IPS DF 6.9 (cell line): ENCODE measurements at places on chromosomes 1 and 21.

DNA sequence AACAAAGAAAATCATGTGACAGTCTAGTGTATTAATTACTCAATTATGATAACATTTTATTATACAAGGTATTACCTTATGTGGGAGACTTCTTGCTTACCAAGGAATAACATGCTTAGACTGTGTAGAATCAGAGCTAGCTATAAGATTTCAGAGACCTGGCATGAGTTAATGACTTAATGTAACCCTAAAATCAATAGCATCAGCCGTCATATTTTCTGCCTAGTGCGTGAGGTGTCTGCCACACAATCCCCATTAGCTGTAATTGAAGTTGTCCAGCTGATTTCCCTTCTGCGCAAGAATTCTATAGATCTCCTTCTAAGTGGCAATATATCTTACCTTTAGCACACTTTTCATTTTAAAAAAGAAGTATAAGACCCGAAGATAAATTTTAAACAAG, 28.8 kb downstream of the CHODL start:
- no peak for DNase-seq

GRCh38 chr1:59704716-59705115, 110.0 kb upstream of the HOOK1 start:
- DNase-seq, result no peak

GRCh38 chr1:196896355-196896754, 8.5 kb downstream of the CFHR4 start:
- no peak for DNase-seq

GRCh38 chr1:212402666-212403321, 11.9 kb downstream of the PACC1 start:
- no peak for DNase-seq

DNA sequence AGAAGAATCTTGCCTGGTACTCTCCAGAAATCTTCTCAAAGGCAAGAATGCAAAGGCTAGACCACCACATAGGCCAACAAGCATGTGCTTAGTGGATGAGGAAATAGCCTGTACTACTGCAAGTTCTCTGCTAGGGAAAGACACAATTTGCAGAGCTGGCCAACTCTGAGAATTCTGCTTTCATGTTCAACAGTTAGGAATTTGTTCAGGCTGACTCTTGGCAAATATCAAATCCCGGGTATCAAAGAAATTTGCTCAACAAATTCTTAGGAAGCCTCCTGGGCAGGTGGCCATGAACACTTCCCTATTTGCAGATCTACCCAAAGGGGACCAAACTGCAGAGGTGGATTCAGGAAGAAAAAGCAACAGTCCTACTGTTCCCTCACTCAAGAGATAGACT, 15.0 kb upstream of the H3-3A start:
- DNase-seq, result no peak

DNA sequence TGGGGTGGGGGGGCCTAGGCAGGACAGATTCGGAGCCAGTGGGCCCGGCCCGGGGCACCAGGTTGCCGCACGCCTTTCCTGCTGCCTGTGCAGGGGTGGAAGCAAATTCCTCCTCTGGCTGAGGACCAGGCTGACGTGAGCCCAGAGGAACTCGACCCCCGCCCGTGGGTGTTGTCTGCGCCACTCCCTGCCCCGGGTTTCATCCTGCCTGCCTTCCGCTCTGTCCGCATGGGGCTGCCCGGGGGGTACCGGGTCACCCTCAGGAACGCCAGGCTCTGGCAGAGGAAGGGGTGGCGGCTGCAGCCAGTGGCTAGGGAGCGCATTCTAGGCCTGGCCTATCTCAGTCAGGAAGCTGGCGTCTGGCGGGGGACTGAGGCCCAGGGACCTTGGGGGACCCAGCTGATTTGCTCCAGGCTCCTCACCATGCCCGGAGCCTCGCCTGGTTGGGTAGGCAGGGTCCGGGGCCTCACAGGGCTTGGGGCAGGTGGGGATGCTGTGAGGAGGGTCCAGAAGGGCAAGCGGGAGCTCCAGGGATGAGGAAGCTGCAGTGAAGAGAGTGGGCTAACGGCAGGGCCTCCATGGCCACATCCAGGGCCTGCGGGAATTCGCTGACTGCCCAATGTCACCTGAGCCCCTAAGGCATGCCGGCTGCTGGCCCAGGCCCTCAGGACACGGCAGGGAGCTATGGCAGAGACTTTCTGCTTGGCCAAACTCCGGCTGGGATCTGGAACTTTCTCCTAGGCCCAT, 2.4 kb upstream of the IBA57 start:
- no peak for DNase-seq

GRCh38 chr1:19557609-19558051, 72.3 kb upstream of the CAPZB start:
- DNase-seq, result no peak

- no peak for DNase-seq
Measured at GRCh38 chr1:17594690-17595601, 55.4 kb downstream of the ARHGEF10L start.

DNA sequence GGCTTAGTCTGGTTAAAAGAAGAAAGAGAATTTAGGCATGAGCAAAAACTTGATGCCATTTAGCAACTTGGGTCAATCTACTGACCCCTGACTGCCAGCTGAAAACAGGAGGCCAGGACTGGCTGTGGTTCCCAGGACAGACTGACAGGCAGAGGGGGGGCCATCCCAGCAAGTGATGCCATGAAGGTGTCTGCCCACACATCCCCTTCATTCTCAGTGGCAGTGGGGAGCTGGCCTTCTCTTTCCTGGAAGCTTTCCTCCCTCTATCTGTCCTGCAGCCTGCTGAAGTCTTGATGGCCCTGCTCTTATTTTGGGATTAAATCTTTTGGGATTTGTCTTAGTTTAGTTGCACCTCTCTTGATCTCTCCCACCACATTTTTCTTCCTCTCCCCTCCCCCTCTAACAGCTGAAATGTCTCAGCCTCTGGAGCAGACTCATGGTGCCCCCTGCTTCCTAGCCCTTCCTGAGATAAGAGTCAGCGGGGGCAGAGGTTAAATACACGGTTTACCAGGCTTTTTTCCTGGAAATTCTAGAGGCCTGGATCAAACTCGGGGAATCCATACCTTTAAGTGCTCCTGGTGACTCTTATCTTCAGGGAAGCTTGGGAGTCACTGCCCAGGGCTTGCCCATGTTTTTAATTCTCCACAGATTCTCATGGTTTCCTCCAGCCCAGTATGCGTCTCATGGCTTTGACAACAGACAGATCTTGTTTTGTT, 99.5 kb upstream of the TSPAN2 start:
- DNase-seq, result no peak

- DNase-seq, result no peak
Measured at GRCh38 chr1:201475130-201475529, 6.1 kb upstream of the PHLDA3 start.

DNA sequence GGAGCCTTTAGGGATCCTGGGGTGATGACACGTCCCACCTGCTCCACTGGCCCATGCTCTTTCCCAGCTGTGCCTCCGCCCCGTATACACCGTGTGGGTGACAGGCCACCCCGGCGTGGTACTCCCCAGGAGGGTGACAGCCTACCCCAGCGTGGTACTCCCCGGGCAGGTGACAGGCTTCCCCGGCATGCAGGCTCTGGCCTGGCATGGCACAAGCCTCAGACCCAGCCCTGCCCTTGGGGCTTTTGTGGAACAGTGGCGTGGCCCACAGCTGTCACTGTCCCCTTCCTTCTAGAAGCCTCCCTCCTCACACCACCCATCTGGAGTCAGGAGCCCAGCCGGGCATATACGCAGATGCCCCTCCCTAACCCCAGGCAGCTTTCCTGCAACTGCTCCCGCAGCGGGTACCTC, 4.7 kb upstream of the PFKL start:
- DNase-seq, result no peak

DNA sequence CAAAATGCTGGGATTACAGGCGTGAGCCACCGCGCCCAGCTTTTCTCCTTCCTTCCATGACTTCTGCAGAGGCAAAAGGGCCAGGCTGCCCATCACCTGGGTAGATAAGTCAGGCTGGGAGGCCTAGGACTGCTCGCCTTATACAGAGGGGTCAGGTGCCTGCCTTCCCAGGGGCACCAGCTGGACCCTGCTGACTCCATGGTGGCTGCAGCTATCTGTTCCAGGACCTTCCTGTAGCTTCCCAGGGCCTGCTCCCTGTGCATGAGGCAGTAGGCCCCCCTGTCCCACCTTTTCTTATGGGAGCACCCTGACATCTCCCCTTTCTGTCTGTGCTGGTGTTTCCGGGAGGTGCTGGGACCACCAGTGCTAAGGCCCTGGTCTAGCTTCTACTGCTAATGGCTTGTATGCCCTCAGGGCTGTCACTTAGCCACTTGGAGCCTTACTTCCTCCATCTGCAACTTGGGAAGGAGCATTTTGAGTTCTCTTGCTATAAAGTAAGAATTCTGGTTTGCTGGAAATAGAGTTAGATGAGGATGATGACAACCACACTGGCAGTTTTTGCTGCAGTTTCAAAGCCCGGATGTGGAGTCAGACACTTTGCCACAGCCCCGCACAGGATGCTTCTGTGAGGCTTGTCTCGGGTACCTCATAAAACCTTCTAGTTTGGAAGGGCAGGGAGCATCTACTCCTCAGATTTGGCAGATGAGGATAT, 14.4 kb downstream of the SOX13 start:
- DNase-seq, result no peak

- no peak for DNase-seq
Measured at GRCh38 chr1:153679337-153680119, 1.0 kb downstream of the NPR1 start.

DNA sequence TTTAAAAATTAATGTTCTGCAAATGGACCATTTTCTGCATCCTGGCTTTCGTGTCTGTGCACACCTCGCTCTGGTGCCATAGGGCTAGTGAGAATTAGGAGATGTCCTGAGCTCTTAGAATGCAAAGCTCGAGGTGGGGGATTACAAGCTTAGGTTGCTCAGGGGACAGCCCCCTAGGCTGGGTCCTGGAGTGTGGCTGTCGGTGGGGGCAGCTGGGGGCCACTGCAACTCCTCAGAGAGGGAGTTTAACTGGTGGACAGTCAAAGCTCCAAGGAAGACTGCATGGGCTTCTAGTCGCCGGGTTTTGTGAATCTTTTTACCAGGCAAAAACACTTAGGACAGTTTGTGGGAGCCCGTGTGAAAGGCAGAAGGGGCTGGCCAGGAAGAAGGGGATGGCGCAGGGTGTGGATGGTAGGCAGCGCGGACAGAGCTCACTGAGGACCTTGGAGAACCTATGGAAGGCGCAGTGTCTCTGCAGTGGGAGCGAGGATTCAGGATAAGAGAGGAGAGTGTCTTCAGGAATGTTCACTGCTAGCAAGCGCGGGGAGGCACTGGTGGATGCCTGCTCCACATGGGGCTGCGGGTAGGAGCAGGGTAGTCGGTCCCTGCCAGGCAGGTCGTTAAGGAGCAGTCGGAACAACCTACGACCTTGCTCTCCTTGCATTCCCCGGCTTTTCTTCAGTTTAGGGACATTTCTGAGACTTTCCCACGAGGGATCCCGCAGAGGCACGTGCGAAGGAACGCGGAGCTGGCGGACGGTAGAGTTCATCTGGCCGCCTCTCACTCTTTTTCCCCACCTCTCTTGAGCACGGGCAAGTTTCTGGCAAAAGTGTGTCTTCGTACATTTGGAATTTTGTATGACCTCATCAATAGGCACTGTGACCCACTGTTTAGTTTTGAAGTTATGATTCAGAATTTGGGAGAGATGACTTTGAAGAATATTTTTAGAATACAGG, 12.9 kb upstream of the KCNE1 start:
- DNase-seq, result no peak

DNA sequence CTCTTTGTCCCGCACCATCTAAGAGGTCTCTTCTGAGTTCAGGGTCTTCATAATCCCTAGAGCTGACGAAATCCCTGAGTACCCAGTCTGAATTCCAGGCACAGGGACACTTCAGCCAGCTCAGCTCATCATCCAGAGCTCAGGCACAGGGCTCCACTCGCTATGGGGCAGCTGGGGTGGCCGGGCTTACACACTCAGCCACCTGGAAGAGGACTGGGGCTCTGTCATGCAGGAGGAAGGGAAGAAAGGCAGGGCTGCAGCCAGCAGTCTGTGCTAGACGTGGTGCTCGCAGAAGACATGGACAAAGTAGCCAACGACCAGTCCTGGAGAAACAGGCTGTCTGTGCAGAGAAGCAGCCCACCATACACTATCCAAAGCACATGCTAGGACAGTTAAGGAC, 88.5 kb downstream of the POFUT2 start:
- no peak for DNase-seq

DNA sequence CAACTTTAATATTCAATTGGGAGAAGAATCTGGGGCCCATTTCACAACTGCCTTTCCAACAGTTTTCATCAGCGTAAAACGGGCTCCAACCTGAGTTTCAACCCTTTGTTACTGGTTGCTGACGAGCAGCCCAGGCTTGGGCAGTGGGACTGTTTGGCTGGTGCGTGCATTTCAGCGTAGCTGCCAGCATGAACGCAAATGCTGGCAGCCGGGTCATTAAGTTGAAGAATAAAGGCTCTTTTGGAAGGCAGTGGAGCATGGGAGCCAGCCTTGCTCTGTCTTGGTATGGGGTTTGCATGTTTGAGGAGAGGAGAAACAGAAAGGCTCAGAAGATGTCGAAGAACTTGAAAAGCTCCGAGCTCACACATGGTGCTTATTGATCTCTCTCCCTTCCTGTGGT, 40.7 kb downstream of the WDR3 start:
- DNase-seq, result no peak

GRCh38 chr1:46131712-46132528, 509 bp downstream of the PIK3R3 start:
- DNase-seq, result no peak
